ENCODE measurements at places on chromosomes 2 and 18. TPM values are rescaled to one million over a fixed set of nuclear protein-coding genes. Genes with fewer than 3 reads are reported as not detected.

Gene ZSWIM2
- under 0.01 TPM for total RNA-seq

Gene FABP1
- total RNA-seq, result not detected

Gene CRYGC
- total RNA-seq, result not detected

Gene RAB6D
- not detected for total RNA-seq

Gene CELF4
- not detected for total RNA-seq

Gene AQP12A
- total RNA-seq, result not detected

Gene SIGLEC15
- total RNA-seq, result 1.7 TPM

Gene IL36G
- total RNA-seq, result not detected

Gene DUSP2
- total RNA-seq, result 2.3 TPM

Gene VAMP8
- total RNA-seq, result 6.7 TPM

Gene SPEG
- total RNA-seq, result 7.9 TPM

Gene RNF125
- 0.28 TPM for total RNA-seq

Gene CABYR
- 5.9 TPM for total RNA-seq

Gene HOXD3
- 0.28 TPM for total RNA-seq

Gene MYCN
- not detected for total RNA-seq

Gene UGT1A5
- total RNA-seq, result not detected

Gene INHA
- total RNA-seq, result not detected

Gene ITSN2
- 24.2 TPM for total RNA-seq

Gene KIF1A
- not detected for total RNA-seq

All from regular cardiac myocyte (primary cell).